EL (cell line): ENCODE measurements at places on chromosomes 3 and 15.
A peak's percentile ranks its signal among the peaks of the same experiment; 100 is the strongest.

DNA sequence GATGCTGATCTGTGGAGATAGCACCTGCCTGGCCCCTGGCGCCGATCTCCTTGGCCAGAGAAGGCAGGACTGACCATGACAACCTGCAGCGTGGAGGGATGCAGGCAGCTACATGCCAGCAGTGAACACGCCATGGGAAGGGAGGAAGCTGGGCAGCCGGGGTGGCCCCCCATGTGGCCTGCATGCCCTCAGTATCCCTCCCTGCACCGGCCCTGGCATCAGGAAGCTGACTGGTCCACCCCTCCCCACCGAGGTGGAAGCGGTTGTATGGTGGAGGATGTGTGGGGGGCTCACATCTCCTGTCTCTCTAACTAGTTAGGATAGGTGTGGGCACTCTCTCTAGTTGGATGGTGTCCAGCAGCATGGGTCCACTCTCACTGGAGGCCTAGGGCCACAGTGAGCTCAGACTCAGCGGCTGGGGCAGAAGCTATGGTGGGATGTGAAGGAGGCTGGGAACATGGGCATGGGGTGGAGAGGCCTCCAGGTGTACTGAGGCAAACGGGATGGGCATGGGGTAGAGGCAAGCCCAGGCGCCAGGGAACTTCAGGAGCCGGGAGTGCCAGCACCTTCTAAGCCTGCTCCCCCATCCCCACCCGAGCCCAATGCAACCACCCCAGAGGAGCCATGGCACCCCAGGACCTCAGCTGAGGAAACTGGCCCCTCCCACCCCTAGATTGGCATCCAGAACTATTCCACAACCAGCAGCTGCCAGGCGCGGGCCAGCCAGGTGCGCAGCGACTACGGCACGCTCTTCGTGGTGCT is 1.8 kb upstream of the ABTB1 start:
- no peak for DNase-seq

GRCh38 chr3:119296727-119297122 is 2.5 kb downstream of the ARHGAP31 start:
- no peak for DNase-seq

- no peak for DNase-seq
Observed at GRCh38 chr3:166223120-166223519, 385.9 kb upstream of the BCHE start.

DNA sequence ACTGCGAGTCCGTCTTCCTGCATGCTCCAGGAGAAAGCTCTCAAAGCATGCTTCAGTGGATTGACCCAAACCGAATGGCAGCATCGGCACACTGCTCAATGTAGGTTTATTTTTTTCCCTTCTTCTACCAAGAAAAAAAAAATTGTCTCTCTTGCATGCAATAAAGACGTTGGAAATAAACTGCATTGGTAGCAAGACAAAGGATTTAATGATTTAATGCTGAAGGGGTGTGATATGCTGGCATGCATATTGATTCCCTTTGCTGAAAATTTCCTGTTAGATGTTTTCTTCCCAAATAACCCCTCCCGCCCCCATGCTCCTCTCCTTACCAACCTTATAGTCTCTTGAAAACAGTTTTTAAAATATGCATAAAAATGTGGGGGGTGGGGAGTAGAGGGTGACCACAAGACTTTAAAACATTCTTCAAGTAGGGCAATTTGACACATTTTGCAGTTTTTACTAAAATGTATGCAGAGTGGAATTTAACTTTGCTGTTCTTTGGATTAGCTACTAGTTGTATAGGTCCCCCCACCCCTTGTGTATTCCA is 799 bp downstream of the RARB start:
- no peak for DNase-seq

DNA sequence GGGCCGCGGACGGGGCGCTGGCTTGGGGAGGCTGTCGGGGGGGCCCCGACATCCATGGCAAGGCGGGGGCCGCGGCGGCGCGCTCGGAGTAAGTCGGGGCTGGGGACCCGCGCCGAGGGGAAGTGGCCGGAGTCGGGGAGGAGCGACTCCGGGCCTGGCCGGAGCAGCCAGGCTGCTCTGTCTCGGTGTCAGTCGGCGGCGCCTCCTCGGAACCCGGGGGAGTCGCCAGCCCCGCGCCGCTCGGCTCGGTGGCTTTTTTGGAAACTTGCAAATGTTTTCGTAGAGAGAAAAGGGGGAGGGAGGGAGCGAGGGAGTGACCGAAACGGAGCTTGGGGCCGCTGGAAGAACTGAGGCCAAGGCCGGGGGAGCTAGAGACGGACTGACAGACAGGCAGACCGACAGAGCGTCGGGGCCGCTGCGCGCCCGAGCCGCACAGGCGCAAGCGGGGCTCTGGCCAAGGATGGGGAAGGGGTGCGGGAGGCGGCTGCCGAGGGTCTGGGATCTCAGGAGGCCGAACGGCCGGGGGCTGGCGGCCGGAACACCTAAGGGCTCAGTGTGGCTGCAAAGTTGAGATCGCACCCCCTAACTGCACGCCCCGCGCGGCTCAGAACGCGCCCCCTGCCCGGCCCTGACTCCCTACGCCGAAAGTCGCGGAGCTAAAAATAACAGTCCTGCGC is 5.0 kb downstream of the PTH1R start:
- DNase-seq = peak; percentile 45

DNA sequence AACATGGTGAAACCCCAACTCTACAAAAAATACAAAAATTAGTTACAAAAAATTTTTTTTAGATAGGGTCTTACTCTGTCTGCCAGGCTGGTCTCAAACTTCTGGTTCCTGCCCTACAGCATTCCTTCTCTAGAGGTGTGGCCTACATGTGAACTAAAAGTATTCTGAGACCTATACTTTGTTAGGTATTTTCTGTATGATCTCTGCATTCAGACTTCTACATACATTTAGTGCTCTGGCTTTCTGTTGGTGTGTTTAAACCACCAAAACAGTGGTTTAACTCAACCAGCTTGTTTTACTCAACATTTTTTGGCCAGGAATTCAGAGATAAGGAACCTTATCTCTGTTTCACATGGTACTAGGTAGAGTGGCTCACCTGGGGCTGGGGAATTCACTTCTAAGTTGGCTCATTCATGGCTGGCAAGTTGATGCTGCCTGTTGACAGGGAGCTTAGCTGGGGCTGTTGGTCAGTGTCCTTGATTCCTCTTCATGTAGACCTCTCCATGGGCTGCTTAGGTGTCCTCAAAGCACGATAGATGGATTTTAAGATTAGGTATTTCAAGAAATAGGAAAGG is 41.4 kb upstream of the BSN start:
- no peak for DNase-seq

- DNase-seq = peak; percentile 19
Observed at GRCh38 chr3:110413266-110413665, 658.4 kb upstream of the NECTIN3 start.

DNA sequence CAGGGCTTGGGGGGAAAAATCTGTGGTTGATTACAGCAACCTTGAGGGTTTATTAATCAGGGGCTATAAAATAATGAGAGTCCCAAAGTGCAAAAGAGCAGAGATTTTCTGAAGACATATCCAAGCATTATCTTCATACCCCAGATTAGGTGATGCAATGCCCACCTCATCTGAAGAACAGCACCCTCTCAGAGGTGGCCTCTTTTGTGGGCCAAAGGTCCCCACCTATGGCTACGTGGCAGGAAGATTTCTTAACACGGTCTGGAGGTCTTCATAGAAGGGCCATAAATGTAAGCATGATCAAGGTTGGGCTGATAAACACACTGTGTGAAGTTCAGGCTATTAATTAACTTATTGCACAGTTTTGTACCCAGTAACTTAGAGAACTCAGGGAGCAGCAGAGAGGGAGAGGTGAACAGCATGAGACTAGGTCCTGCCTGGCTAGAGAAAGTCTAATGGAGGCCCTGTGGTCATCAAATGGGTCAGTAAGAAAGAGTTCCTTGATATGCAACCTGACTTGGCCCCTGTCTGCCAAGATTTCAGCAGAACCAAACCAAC is 29.6 kb upstream of the RBP2 start:
- no peak for DNase-seq

DNA sequence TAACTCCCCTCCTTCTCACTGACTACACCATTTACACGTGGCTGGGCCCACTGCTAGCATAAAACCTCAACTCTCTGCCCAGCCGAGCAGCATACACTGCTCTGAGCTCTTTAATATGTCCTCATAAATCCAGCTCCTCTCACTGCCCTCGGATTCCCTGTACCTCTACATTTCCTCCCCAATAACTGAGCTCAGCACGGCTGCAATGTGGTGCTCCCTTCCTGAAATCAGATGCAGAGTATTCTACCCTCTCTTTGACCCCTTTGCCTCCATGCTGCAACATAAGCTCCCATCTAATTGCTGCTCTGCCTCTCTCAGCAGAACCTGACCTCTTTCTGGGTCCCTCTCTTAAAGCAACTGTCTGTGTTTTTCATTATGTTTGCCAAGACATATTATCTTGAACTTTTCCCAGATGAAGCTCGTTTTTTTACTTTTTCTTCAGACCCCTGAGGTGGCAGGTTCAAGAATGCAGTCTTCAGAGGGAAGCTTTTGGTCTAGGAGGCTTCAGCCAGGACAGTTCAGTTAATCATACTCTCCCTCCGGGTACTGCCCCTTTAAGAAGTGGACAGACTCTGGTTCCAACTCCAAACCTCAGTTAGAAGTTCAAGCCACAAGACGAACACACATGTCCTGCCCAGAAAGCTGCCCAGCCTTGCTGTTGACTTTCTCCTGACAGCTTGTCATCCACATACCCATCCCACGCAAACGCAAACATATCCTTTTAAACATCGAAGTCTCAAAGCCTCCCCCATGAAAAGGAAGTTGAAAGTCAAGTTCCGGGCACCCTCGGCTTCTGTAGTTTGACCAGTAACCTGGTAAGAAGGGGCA is 81.1 kb upstream of the NEO1 start:
- DNase-seq = no peak
